ENCODE measurements at places on chromosomes 1 and 21. TPM values are rescaled to one million over a fixed set of nuclear protein-coding genes. Genes with fewer than 3 reads are reported as not detected.

LEFTY1 gene
- 0.10 TPM for total RNA-seq

TGFB2 gene
- total RNA-seq, result 50.4 TPM

PDE4B gene
- total RNA-seq, result 2.8 TPM

TRIM17 gene
- not detected for total RNA-seq

GRCh38 chr1:83932281-83932680, 66.7 kb downstream of the TTLL7 start:
- no peak for DNase-seq

DNA sequence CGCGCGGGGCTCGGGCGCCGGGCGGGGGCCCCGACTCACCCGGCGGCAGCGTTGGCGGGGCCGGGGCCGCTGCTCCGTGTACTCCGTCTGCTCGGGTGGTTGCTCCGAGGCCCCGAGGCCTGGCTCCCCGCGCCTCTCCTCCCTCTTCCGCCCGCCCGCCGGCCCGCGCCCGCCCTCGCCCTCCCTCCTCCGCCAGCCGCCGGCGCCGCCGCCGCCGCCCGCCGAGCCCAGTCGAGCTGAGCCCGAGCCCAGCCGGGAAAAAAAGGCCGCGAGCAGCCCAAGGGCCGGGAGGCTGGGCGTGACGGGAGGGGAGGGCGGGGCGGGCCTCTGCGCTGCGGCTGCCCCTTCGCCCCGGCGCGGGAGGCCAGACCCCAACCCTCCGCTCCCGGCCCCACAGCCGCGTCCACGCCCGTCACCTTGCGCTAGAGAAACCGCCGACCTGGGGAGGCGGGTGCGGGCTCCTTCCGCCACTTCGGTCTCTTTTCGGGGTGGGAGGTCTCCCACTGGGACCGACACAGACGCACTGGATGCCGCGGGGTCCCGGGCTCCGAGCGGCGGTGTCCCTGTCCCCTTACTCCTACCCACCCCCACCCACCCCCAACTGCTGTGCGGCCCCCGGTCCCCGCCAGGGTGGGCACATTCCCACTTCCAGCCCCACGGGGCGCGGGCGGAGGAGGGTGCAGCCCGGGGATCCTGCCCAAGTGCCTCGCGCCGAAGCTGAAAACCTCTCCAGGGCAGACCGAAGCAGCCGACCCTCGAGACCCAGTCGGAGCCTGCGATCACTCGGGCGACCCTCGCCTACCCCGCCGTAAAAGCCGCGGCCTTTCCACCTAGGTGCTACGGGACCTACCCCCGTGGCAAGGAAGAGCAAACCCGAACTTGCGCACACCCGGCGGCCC, at the start of gene CERS2:
Gene CERS2, minus strand, starts transcription at position 256 of the 899 bp plus-strand sequence. CDS start 5,745 bp downstream, outside the sequence.
- DNase-seq, result peak; percentile 78

GRCh38 chr1:118973531-118974137, 14.5 kb downstream of the TBX15 start:
- no peak for DNase-seq

DNA sequence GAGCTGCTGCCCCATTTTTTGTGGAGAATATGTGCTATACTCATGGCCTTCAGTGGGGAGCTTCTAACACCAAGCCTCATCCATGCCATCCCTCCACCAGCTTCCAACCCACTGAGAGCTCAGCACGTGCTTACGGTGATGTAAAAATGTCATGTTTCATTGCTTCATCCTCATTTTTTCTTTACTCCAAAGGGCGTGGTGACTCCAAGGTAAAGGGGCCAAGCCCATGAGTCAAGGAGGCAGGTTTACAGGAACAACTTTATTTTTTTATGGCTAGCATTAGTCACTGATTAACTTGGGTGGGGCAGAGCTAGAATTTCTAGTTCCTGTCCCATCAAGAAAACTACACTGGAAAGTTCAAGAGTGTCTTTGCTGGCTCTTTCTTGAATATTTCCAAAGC, at the start of gene C1orf226:
Gene C1orf226, plus strand, starts transcription at position 346 of the 400 bp plus-strand sequence. CDS start 174 bp downstream, outside the sequence.
- DNase-seq, result peak; percentile 60

DNA sequence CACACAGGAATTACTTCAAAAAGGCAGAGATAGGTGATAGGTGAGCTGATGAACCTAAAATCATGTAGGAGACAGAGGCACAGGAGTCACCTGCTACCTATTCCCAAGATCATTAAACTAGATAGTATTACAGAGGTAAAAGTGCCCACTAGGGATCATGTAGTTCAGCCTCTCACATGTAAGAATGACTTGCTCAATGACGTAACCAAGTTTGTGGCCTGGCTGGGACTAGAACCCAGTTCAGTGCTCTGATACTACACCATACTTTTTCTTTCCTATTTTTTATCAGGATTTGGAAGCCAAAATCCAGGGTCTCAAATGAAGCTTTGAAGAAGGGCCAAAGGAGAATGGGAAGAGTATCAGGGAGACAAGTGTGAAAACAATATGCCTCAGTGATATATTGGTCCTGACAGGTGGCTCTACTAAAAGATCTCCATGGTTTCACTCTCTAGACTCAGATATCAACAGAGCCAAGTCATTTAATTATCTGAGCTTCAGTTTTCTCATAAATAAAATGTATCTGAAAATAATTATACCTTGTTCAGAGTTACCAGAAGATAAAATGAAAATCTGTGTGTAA, 87.3 kb upstream of the SLFNL1 start:
- DNase-seq, result no peak

- DNase-seq, result no peak
Observed at GRCh38 chr1:229536982-229537381, 21.5 kb downstream of the ABCB10 start.

DNA sequence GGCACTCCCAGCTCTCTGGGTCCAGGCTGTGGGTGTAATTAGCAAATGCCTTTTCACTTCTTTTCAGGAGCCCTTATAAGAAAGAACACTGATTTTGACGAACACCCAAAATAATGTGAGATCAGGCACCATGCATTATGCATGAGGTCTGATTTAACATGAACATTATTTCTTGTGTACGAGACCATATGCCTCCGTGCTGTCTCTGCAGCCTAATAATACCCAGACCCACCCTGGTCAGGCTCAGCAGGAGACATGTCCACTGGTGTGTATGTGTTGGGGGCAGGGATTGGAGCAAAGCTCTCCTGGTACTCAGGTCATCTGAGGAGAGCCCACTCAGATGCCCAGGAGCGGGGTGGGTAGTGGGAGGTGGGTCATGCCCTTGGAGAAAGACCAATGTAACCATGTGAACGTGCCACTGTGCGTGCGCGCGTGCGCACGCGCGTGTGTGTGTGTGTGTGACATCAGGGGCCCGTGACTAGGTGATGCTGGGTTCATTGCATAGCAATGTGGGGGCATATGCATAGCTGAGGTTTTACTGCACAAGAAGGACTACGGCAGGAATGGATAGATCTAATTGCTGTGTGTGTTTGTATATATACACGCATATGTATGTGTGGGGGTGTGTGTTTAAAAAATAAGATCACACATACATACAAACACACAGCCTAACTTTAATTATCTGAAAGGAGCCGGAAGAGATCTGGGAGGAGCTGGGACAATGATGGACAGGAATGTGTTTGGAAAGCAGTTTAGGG, 7.1 kb downstream of the POU3F1 start:
- DNase-seq, result no peak
